ENCODE measurements at places on chromosomes 1 and 21.

- DNase-seq = peak; percentile 71
Measured at GRCh38 chr1:113859478-113860175, 11.9 kb downstream of the PTPN22 start.

- no peak for DNase-seq
Measured at GRCh38 chr1:177181280-177181630, 10.5 kb downstream of the BRINP2 start.

DNA sequence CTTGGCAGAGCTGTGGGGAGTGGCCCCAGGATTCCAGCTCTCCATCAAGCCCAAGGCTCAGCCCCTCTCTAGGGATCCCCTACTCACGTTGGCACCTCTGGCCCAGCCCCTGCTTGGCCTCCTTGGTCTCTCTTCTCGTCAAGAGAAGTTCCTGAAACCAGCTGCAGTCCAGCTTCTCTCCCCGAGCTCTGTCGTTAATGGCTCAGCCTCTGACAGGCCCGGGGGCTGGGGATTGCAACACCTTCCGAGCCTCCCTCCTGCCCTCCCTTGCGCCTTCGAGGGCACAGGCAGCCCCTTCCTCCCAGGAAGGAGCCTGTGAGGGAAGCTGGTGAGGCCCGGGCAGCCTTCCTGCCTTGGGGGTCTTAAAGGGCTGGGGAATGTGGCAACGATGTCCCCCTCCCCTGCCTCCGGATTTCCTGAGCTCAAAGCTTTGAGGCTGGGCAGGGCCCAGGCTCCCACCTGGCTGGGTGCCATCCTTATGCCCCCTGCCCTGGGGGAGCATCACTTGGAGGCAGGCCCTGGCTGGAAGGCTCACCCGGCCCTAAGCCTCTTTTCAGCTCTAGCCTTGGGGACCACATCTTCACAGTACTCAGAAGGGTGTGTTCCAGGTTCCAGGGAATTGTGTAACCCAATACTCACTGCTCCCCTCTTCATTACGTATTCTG lies at the start of gene CSF3R:
Gene CSF3R (minus strand): TSS at position 190 of the 665 bp plus-strand sequence. CDS start 3,417 bp downstream, outside the sequence.
- no peak for DNase-seq

DNA sequence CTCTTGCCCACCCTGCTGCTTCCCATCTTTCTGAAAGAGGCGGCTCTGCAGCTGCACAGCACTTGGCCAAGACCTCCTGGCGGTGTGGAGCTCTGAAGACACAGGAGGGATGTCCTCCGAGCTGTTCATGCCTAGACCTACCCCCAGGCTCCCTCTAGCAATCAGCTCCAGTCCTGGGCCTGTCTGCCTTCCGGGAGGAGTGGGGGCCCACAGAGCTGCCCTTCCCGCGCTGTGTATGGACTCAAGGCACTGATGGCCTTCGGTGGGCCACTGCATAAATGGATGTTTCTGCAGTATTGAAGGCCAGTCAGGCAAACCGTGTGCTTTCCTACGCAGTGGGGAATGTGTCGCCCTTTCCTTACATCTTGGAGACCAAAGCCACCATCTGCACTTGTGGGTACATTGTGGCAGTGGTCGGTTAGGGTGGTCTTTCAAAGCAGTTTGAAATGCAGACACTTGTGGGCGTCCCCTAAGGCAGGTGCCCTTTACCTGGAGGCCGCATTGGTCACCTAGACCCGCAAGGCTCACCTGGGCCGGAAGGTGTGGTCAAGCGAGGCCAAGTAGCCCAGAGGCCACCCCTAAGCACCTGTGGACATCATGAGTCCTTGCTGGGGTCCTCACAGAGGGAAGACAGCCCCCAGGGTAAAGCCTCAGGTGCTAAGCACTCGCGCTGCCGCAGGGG lies 912 bp upstream of the PKNOX1 start:
- no peak for DNase-seq

DNA sequence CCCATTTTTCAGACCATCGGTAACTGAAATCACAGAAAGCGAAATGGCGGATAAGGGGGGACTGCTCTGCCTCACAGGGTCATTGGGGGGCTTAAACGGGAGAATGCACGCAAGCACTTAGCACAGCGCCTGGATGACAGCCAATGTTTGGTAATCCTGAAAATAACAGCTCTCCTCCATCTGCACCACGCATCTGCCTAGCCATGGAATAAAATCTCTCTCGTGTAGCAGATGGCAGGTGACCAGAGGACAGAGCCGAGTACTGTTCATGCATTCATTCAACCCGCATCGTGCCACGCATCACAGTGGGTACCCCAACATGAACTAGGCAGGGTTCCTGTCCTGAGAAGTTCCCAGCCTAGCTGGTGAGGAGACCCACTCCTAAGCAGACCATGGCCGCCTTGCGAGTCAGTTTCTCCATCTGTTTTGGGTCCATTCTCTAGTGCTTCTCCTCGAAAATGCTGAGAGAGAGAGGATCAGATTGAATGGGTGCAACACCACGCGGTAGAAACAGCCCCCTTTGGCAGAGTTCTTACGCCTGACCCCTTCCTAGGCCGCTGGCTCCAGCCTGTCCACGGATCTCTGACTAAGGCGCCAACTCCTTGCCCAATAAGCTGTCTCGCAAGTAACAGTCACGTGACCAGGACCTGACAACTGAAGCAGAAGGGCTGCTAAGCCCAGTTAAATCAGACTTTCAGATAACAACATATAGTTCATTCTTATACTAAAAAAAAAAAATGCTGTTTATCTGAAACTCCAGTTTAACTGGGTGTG lies 7.3 kb downstream of the SLC1A7 start:
- DNase-seq = no peak

DNA sequence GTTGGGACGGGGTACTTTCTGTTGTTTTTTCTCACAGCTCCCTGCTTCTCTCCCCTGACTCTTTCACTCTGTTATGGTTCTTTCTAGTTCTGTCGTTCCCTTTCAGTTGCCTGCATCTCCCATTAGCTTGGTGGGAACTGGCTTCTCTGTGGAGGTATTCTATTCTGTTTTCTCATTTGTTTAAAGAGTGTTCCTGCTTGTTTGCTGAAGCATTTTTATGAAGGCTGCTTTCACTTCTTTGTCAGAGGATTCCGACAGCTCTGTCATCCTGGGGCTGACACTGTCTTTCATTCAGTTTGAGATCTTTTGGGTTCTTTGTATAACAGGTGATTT lies 96.0 kb upstream of the COL6A1 start:
- DNase-seq = no peak

GRCh38 chr1:11842154-11843041 lies 5.2 kb downstream of the NPPA start:
- DNase-seq = peak; percentile 58

DNA sequence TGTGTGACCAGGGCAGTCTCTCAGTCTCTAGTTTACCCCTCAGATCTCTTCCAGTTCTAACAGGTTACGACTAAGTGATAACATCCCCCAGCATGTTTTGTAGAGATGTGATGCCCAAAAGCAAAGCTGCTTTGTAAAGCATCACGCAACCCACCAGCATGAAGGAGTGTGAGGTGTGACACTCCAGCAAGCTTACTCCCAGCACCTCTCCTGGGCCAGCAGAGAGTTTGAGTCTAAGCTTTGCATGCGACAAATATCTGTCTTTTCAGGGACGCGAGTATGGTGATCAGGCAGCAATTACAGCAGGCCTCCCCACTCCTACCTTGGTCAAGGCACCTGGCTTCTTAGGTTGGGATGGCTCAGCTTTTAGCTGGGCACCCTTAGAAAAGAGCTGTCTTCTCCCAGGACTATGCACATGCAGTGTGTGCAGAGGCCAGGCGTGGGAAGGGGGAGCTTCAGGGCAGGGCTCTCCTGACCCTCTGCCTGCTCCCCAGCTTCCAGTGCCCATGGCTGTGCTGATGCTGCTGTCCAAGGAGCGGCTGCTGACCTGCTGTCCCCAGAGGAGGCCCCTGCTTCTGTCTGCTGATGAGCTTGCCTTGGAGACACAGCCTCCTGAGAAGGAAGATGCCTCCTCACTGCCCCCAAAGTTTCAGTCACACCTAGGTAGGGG lies 48.2 kb downstream of the ELK4 start:
- no peak for DNase-seq

- DNase-seq = peak; percentile 79
Measured at GRCh38 chr1:243748706-243749283, 101.2 kb downstream of the AKT3 start.

- no peak for DNase-seq
Measured at GRCh38 chr1:41874903-41875411, 43.8 kb downstream of the HIVEP3 start.

DNA sequence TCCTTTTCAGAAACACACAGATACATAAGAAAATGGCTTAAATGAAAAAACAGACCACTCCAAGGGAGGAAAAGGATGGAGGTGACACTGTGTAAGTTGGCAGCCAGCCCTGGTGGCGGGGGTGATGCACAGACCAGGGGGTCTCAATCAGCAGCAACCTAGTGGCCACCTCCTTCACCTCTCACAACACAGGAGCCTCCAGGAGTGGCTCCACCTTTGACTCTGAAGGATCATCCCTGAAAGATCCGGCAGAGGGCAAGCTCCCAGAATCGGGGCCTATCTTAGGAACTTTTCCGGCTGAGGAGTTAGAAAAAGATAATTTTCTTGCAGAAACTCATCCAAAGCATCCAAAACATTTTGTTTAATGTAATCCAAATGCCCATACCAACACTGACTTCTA lies 51.2 kb upstream of the SMYD2 start:
- no peak for DNase-seq

- DNase-seq = no peak
Measured at GRCh38 chr1:72911656-72912055, 629.3 kb upstream of the NEGR1 start.

DNA sequence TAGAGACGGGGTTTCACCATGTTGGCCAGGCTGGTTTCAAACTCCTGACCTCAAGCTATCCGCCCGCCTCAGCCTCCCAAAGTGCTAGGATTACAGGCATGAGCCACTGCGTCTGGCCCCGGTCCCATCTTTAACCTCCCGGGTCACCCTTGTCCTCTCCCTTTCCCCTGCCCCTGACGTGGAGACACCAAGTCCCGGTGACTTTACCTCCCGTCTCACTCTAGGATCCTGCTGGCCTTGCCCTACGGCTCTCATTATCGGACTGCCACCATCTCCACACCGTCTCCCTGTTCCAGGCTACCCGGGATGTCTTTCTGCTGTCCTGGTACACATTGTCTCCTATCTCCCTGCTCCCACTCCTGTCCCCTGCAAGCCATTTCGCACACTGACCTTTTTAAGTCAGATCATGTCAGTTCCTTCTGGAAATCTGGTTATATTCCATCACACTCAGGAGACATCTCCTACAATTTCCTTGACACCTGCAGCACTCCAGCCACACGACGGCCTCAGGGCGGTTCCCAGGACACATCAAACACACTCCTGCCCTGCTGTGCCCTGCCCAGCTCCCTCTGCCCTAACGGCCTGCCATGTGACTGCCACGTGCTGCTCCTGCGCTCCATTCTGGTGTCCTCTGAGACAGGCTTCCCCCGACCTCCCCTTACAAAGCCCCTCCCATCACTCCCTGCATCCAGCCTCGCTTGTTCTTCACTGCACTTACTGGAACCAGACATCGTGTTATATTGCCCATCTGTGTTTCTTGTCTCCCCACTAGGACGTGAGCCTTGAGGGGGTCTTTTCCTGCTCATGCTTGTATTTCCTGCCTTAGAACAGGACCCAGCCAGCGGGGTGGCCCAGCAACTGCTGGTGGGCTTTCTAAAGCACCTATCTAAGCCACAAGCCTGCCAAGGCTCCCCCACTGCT lies 32.7 kb downstream of the TTC39A start:
- no peak for DNase-seq

DNA sequence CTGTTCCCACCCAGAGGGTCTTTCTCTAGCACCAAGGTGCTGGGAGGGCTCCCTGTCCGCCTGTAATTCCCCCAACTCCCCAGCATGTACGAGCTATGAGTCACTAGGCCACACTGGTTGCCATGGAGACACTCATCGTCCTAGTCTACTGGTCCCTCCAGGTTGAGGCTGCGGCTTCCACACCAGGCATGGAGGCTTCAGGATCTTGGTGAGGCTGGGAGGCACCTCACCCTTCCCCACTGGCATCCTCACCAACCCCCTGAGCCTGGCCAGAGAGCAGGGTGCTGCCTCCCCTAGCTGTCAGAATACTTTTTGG lies 75.6 kb upstream of the KAZN start:
- no peak for DNase-seq

Measured in RPMI8226 (cell line).